ENCODE measurements at places on chromosomes 2 and 18. TPM values are rescaled to one million over a fixed set of nuclear protein-coding genes. Genes with fewer than 3 reads are reported as not detected.

Gene HES6
- 24.4 TPM for polyA plus RNA-seq

Gene DNER
- polyA plus RNA-seq = 7.5 TPM

Gene IL1RL2
- polyA plus RNA-seq = 0.34 TPM

Gene SCN7A
- 6.7 TPM for polyA plus RNA-seq

Gene CPO
- polyA plus RNA-seq = 0.31 TPM

Gene REEP1
- 36.9 TPM for polyA plus RNA-seq

Gene NEB
- polyA plus RNA-seq = 18.5 TPM

Gene MROH2A
- polyA plus RNA-seq = 0.16 TPM

Gene TAF1B
- polyA plus RNA-seq = 12.0 TPM
